ENCODE measurements at places on chromosomes 13 and 19.
A peak's percentile ranks its signal among the peaks of the same experiment; 100 is the strongest.

GRCh38 chr19:19531951-19532805, 3.5 kb downstream of the YJEFN3 start:
- DNase-seq, result no peak

GRCh38 chr13:23656637-23657371, 86.6 kb downstream of the TNFRSF19 start:
- peak; percentile 56 for DNase-seq

DNA sequence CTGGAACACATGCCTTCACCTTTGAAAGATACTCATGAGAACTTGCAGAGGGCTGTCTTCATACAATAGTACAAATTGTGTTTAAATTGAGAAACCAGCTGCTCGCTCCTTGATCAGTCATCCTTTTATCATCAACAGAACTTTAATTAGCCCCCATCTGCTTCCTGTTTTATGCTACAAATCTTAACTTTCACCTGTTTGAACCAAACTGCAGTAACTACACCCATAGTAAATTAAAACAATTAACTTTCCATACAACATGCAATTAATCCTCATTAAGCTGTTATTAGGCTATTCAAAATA, 85.2 kb downstream of the FOXO1 start:
- DNase-seq, result no peak

DNA sequence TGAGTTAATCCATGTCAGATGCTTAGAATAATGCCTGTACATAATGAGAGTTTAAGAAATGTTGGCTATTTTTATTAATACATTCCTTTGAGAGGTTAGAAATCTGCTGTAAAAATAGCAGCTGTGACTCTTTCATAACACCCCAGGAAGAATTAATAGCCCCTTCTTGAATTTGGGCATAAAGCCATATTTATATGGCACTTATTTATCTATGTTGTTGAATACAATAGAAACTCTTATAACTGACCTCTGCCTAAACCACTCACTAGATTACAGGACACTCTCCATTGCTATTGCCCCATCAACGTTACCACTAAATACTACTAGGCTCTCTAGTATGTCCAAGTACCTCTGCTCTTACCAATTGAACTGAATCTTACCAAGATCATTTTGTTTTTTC, 16.3 kb downstream of the NEK5 start:
- no peak for DNase-seq

GRCh38 chr19:18629166-18630088, 7.4 kb upstream of the KLHL26 start:
- DNase-seq, result no peak

GRCh38 chr19:4368128-4368820, 24.9 kb downstream of the MPND start:
- DNase-seq, result no peak

DNA sequence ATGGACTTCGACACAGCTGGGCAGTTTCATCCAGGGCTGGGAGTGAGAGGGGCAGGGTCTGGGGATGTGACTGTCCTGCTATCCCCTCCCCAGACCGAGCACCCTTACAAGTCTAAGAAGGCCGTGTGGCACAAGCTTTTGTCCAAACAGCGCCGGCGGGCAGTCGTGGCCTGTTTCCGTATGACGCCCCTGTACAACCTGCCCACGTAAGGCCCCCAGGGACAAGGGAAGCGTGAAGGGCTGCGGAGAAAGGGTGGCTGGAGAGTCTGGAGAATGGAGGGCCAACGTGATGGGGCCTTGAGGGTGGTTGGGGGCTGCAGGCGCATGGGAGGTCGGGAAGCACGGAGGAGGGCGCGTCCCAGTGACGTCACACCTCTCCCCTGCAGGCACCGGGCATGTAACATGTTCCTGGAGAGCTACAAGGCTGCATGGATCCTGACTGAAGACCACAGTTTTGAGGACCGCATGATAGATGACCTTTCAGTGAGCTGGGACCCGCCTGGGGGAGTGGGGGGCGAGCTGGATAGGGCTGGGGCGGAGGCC, 89.5 kb downstream of the MAP4K1 start:
- no peak for DNase-seq

GRCh38 chr13:101988140-101988539, 413.7 kb downstream of the FGF14 start:
- DNase-seq, result no peak

GRCh38 chr19:34128558-34129250, 43.6 kb upstream of the LSM14A start:
- DNase-seq, result no peak

- peak; percentile 7 for DNase-seq
Measured at GRCh38 chr13:97849305-97849704, 104.2 kb upstream of the IPO5 start.

GRCh38 chr13:55728247-55728646, 1412.5 kb upstream of the PRR20A start:
- no peak for DNase-seq

DNA sequence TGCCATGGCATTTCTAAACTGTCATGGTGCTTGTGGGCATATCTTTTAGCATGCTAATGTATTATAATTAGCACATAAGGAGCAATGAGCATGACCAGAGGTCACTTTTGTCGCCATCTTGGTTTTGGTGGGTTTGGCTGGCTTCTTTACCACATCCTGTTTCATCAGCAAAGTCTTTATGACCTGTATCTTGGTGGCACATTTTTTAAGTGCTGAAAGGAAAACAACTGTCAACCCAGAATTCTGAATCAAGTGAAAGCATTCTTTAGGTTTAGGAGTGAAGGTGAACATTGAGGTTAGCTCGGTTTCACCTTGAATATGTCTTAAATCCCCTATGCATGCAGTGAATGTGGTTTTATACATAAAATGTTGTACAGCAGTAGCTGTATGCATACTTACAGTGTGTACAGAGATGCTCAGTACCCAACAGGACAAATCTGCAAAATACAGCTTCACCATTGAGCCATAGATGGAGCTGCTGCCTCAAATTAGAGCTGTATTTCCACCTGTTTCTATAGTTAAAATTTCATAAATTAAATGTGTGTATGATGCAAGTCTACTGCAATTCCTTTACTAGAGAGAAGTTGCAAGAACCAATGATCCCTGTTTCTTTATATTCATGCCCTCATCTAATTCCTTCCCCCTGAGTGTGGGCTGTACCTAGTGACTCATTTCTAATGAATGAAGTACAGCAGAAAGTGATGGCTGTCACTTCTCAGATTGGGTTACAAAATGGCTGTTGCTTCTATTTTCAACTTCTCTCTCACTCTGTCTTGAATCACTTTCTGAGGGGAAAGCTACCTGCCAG, 25.2 kb upstream of the IGSF23 start:
- DNase-seq, result peak; percentile 56

GRCh38 chr13:19181021-19181620, 503 bp downstream of the TUBA3C start:
- no peak for DNase-seq

GRCh38 chr13:111398196-111398595, 77.8 kb downstream of the TEX29 start:
- DNase-seq, result no peak

- DNase-seq, result no peak
Measured at GRCh38 chr13:37257051-37257450, 151.6 kb upstream of the CSNK1A1L start.

- no peak for DNase-seq
Measured at GRCh38 chr19:42253245-42254088, 1.5 kb downstream of the ERF start.

GRCh38 chr19:6476155-6476895, 5.3 kb downstream of the DENND1C start:
- no peak for DNase-seq

DNA sequence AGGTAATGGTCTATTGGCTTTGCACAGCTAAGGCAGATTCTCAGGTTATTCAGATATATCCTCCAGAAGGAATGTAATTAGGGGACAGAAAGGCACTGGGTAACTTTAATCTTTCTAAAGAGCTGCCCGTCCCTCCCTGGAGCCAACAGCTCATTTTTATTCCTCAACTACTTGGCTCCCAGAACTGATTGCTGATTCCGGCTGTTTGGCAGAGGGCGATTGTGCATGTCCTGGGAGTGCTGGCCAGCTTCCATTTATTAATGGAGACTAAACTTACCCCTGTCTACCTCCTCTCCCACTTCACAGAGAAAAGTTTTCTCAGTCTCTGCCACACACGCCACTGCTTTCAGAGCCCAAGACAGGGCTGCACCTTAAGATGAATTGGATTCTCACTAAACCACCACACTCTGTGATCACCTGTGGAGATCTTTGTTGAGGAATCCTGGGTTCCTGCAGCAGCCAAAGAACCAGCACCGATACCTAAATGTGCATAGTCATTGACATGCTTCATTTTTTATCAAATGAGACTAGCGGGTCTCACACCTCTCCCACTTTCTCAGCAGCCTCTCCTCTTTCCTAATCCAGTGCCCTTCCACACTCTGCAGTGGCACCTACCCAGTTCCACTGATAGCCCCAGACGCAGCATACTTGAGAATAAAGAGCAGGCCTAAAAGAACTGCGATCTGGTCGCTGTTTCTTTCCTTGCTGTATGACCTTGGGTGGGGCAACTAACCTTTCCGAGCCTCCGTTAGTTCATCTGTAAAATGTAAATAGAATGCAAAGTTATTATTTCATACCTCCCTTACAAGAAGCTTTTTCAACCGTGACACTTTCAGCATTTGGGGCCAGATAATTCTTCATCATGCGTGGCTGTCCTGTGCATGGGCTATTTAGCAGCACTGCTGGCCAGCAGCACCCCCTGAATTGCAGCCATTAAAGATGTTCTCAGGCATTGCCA, 648.7 kb downstream of the UQCRFS1 start:
- DNase-seq, result no peak

DNA sequence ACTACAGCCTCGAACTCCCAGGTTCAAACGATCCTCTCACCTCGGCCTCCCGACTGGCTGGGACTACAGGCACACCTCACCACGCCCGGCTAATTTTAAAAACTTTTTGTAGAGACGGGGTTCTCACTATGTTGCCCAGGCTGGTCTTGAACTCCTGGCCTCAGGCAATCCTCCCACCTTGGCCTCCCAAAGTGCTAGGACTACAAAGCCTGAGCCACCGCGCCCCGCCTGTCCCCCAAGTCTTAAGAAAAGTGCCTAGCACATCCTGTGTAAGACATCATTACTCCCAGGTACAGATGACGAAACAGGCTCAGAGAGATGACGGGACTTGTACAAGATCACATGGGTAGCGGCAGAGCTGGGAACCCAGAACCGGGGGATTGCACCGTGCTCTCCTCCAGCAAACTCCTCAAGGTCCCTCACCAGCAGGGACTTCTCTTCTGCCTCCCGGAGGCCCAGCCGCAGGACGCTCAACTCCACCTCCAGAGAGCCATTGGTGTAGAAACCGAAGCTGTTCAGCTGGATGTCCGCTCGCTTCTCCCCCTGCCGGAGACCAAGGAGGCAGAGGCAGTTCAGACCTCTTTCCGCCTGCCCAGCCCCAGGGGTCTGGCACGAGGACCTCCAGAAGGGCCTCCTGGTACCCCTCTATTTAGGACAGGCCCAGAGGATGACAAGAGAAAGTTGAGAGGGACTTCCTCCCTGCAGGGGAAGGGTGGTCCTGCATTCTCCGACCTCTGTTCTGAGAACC, 1.0 kb downstream of the GPR108 start:
- DNase-seq, result peak; percentile 66

DNA sequence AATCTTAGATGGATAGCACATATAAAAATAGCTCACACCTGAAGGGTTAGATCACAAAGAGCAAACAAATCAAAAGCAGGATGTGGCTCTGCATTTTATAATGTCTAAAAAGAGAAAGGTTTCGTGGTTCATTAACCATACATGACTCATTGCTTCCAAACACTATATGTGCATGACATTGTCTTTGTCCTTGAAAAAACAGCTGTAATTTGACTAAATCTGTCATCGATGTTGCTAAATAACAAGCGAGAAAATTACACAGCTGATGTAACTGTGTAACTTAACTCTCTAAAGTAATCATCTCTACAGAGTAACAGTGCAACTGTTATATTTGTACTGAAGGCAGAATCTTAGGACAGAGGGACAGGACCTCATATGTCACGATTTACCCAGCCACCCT, 383.1 kb upstream of the GPC6 start:
- DNase-seq, result peak; percentile 15

GRCh38 chr13:93505104-93505952, 278.7 kb downstream of the GPC6 start:
- no peak for DNase-seq

- DNase-seq, result no peak
Measured at GRCh38 chr19:11421371-11422098, 2.4 kb upstream of the RGL3 start.

DNA sequence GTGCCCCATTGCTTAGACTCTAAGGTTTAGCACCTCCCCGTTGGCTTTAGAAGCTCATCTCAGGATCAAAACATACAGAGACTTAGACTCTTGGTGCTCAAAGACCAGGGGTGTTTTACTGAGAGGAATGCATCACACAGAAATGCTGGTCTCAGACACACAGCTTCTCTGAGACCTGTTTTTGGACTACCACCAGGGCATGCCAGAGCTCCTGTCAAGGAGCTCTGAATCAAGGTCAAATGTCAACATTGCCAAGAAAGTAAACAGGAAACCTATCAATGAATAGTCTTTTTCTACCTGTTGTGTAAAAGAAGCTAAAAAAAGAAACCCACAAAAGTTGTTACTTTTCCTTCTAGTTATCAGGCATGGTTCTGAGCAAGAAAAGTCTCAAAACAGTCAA, 149.2 kb downstream of the COL4A1 start:
- DNase-seq, result no peak

DNA sequence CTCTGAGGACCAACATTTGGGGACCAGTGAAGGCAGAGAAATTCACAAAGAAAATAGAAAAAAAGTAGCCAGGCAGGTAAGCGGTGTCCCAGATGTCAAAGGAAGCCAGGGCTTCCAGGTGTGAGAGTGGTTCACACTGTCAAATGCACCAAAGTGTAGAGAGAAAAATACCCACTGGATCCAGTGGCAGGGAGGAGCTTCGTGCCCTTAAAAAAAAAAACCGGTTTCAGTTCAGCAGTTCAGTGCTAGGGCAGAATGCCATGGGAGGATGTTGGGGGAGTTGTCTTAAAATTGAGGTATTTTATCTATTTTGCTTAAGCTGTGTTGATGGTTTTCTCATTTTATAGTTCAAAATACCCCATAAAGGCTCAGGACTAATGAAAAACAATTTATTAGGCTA, 47.8 kb upstream of the C1QTNF9 start:
- no peak for DNase-seq
